Activated CD4-positive, alpha-beta T cell treated with anti-CD3 and anti-CD28 coated beads, Interleukin-2, amount 10 ng/mL, durations not matched to agents 24 days and 14 days (primary cell): ENCODE measurements at places on chromosomes 5 and 9.
A peak's percentile ranks its signal among the peaks of the same experiment; 100 is the strongest.

- peak; percentile 85 for DNase-seq
Measured at GRCh38 chr9:131709771-131710431, 30.0 kb downstream of the RAPGEF1 start.

- DNase-seq = no peak
Measured at GRCh38 chr5:51604324-51604723, 221.1 kb downstream of the ISL1 start.

- DNase-seq = no peak
Measured at GRCh38 chr5:173291722-173292658, 36.2 kb downstream of the STC2 start.

- DNase-seq = no peak
Measured at GRCh38 chr5:1345876-1346626, 1.2 kb upstream of the CLPTM1L start.

- DNase-seq = no peak
Measured at GRCh38 chr5:475704-476101, 32.7 kb downstream of the EXOC3 start.

DNA sequence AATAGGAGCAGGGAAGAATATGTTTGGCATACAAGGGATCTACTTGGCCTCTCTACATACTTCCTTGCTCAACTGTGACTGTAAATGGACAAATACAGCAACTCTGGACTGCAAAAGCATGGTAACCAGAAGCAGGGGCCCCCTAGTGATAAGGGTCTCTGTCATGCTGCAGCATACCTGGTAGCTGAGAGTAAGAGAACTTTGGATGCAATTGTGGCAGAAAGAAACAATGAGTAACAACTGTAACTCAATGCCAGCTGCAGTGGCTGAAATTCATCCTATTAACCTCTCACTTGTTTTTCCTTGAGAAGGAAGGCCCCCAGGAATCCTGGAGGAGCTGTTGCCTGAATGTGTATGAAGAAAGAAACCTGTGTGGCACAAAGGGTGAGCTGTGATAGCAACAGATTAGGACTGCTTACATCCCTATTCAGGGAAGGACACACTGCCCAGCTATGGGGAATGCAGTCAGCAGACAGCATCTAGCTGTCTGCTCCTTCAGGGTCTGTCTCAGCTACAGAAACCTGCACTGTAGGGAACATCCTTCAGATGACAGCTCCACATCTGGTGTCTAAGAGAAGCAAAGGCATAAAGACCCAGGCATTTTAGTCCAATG, 468.1 kb upstream of the ACTBL2 start:
- no peak for DNase-seq

GRCh38 chr5:120734033-120734432, 269.9 kb downstream of the PRR16 start:
- DNase-seq = no peak

DNA sequence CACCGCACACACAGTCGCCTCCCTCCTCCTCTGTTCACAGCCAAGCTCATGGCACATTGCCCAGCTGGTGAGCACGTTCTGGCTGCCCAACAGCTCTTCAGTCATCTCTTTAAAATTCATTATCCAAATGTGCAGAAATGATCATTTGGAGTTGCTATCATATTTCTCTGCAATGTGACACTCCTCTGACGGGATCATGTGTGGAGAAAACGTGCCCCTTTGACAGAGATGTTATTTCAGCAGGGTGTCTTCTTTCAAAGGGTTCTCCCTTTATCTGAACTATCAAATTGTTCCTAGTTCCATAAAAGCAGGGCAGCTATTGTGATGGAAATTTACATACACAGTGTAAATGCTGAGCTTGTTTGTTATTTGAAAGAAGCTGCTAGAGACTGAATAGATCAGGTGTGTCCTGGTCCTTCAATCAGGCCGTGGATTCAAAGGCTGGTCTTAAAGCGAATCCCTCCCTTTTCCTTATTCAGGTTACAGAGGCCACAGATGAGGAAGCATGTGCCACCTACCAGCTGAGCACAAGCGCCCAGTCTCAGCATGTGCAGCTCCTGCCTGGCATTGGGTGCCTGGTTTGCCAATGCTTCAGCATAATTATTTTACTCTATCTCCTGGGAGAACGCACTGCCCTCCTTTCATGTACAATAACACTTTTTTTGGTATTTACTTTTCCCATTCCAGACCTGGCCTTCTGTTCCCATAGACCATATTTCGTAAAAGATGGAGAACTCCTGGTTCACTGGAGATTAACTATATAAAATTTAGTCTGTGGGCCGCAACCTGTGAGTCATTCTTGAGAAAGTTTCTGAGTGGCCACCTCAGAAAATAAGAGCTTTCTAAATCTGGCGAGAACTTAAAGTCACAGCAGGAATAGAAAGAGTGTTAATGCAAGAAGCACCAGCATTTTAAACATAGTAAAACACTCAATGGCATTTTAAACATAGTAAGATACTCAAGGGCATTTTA, 433.7 kb downstream of the ENC1 start:
- no peak for DNase-seq

GRCh38 chr5:58923355-58923754, 340.5 kb downstream of the RAB3C start:
- DNase-seq = no peak

DNA sequence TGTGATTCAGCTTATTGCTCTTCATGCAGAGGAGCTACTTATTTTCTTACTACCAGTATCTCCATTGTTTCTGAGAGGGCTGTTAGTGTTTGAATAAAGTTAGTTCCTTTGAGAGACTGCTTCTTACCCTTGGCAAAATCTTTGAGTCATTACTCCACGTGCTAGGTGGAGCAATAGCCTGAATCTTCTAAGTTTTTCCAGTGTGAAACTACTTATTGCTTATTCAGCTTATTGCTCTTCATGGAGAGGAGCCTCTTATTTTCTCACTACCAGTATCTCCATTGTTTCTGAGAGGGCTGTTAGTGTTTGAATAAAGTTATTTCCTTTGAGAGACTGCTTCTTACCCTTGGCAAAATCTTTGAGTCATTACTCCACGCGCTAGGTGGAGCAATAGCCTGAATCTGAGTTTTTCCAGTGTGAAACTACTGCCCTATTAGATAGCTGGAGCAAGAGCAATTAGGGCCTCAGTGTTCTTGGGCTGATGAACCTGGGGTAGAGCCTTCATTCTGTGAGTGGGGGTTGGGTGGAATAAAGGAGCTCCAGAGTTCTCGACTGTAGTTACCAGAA, 41.9 kb downstream of the GPBP1 start:
- DNase-seq = peak; percentile 44

DNA sequence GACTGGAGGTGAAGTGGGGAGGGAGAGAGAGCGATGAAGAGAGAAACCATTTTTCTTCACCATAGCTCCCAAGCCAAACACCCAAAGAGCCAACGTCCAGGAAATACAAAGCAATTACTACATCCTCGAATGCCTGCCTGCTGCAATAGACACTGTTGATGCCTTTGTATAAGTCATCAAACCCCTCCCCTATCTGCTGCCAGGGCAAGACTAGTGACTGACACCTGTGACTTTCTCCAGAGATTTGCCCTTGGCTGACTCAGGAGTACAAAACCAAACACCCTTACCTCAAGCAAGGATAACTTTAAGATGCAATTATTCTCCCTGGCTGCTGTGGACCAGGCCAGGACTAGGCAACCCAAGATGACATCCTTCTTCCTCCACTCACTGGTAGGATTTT, 81.8 kb upstream of the RASA1 start:
- no peak for DNase-seq

DNA sequence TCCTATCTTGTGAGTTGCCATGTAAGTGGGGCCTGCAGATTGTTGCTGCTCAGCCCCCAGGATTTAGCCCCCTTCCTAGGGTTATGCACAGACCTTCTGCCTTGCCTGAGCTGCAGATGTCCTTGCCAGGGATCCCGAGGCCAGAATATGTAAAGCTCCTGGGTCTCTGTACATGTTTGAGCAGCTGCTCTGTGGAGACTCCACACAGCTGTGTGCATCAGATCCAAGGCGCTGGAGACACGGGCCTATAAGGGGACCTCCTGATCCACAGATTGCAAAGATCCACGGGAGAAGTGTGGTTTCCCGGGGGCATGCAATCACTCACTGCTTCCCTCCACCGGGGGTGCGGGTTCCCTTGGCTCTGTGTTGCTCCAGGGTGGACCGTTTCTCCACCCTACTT, 28.9 kb downstream of the TAF11L14 start:
- no peak for DNase-seq
